DMS153 (cell line): ENCODE measurements at places on chromosomes 7 and 10.

- DNase-seq: no peak
These were observed 73.5 kb downstream of the VOPP1 start for GRCh38 chr7:55498770-55499169.

DNA sequence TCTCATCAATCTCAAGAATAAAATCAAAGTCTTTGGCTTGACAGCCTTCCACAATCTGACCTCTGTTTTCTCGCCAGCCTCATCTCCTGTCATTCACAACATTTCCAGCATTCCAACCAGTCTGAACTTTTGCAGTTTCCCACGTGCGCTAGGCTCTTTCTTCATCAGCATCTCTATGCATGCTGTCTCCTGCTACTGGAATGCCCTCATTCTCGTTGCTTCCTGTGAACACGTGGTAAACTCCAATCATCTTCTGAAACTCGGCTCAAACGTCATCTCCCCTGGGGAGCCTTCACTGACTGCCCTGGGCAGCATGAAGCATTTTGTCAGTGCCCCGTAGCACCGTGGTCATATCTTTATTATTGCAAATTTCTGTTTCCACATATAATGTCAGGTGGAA, 12.2 kb upstream of the RSBN1L start:
- no peak for DNase-seq

DNA sequence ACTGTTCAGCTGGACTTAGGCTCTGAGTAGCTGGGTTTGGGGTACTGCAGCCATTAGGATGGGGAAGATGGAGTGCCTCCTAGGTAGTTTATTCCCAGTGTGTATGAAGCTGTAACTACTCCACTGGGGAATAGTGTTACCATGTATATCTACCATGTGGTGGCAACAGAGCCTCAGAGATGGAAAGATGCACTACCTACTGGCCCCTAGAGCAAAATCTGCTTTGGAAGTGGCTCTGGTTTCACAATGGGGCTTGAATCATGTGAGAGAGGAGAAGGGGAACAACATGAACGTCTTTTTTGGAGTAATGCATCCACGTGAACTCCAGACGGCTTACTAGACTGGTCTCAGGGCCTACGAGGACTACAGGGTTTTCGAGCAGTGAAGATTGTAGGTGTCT, 167.3 kb downstream of the CALCR start:
- no peak for DNase-seq

DNA sequence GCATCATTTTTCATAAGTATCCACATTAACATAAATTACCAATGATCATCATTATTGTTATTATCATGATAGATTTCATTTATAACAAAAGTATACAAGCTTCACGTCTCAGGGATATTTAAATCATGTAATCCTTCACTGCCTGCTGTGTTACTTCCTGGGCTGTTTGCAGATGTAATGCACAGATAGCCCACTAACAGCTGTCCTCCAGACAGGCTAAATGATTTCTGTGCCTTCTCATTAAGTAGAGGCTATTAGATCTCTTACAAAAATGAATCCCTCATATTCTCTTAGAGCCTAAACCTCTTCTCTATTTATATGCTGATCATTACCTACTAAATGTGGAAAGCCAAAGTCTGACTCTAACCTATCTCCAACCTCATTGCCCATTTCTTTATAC, 9.3 kb downstream of the PCLO start:
- no peak for DNase-seq

- DNase-seq: peak; percentile 98
These were observed 40.5 kb upstream of the PRKAR1B start for GRCh38 chr7:767580-767940.

DNA sequence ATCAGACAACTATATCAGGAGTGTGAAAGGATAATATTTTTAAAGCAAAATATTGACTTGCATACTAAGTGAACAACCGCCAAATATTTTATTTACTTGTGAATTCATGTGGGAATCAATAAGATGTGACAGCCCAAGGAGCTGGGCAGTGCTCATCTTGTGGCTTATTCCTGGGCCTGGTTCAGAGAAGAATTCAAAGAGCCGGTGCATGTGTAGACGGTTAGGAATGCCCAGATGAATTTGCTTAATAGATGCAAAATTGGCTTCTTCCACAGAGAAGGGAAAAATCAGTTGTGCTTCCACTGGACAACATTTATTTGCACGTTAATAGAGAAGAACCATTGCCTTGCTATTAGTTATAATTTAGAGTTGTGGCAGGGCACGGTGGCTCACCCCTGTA, 4.4 kb downstream of the MYL7 start:
- DNase-seq: no peak

DNA sequence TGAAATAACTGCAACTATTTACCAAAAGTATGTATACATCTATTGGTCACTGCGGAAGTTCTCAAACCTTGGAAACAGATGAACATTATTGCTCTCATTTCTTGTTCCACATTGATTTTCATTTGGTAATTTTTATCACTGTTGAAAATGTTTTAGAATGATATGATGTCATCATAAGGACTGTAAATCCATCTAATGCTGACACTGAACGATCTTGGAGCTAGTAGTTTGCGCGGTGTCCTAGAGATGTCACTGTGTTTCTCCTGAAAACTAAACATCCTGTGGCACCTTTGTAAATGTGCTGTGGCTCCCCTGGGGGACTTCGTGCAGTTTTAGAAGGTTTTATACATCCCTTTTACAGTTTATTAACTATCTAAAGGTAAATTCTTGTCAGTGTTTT, 73.5 kb downstream of the DNAJB9 start:
- DNase-seq: no peak

GRCh38 chr10:18312374-18313139, 172.3 kb downstream of the CACNB2 start:
- peak; percentile 36 for DNase-seq

DNA sequence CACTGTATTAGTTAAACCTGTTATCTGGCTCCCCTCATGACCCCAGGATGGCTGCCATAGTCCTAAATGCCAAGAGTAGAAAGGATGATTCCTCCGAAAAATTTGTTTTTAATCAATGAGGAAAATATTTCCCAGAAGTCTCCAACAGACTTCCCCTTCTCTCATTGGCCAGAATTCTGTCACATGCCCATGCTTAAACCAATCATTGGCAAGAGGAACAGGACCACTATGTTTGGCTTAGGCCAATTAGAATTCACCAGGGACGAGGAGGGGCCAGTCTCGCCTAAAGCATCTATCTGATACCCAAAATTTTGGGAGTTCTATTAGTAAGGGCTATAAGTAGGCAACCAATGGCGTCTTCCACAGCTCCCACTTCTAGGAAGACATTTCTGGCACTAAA, 71.2 kb upstream of the IL6 start:
- no peak for DNase-seq

- DNase-seq: peak; percentile 5
These were observed 22.3 kb downstream of the IMPDH1 start for GRCh38 chr7:128387216-128388144.

- DNase-seq: peak; percentile 3
These were observed 60.2 kb upstream of the PHF14 start for GRCh38 chr7:10913457-10913856.

- DNase-seq: no peak
These were observed 29.6 kb downstream of the ANKRD16 start for GRCh38 chr10:5860066-5860465.

DNA sequence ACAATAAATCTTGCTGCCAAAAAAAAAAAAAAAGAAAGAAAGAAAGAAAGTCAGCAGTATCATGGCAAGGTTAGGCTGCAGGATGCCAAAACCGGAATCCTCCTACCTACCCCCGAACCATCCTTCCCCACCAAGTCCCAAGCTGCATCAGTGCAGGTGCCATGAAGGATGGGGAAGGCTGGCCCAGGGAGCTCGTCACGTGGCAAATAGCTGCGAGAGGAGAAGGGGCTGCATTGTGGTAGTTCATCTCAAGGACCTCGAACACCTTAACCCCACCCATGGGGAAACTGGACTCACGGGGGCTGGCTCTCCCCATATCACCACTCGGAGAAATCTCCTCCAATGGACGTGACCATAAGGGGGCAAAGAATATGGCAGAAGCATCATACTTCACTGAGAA, 86.2 kb downstream of the TACC2 start:
- DNase-seq: no peak

- no peak for DNase-seq
These were observed 40.6 kb upstream of the ABCA13 start for GRCh38 chr7:48130658-48131108.

DNA sequence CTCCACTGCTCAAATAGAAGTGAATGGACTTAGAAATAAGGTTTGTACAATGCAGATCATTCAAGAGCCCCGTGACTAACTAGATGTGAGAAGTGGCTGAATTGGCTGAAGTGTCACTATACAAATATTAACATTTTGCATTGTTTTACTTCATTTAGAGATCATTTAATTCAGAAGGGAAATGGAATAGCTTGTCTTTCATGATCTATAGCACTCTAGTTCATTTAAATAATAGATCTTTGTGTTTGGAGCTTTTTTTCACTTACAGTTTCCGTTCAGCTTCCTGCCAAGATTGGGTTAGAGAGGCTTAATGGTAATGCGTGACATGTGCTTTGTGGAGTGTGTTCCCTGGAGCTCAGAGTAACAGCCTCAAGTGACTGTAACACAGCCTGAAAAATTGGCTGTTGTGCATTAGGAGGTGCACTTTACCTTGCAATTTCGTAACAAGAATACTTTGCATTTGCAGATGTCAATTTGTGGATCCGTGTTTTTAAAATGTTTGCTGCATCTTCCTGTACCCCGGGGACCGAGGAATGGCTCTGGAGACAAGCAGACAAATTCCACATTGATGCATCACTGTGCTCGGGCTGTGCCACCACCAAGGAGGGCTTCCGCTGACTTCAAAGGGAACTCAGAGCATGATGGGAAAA, 170.3 kb downstream of the NRP1 start:
- DNase-seq: peak; percentile 29

DNA sequence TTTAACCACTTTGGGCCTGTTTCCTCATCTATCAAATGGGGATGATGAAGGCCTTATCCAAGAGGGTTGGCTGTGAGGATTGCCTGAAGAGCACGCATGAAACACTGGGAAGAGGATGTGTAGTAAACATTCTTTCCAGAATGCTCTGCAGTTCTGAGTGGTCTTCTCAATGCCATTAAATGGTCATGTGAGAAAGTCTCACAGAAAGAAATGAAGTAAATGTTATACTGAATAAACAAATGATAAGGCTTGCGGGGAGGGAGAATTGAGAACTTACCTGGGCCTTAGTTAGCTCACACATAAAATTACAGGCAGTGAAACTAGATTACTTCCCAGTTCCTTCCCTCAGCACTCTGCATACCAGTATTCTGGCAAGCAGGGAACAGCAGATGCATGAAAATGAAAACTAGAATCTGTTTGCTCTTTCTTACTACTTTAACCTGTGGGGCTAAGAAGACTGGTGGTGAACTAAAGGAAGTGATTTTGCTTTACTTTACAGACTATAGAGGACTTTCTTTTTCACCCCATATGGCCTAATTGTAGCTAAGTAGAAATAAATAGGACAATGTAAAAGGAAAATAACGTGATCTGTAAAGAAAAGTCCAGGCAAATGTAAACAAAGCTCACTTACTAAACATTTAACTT, 135.3 kb upstream of the CCDC6 start:
- DNase-seq: no peak

DNA sequence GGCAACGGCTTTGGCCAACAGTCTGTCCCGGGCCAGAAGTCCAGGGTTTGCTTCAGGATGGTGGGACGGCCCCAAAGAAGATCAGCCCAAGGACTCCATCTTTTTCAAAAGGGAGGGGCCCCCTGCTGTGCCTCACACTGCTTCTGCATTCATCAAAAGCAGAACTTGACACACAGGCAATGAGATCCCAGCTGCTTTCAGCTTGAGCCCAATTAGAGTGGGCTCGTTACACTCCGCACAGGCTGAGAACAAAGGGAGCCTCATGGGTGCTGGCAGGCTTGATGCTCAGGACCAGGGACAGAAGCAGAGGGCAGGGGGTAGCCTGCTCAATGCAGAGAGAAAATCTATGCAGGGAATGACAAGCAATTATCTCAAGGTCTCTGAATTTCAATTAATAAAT, 45.5 kb downstream of the VOPP1 start:
- no peak for DNase-seq

DNA sequence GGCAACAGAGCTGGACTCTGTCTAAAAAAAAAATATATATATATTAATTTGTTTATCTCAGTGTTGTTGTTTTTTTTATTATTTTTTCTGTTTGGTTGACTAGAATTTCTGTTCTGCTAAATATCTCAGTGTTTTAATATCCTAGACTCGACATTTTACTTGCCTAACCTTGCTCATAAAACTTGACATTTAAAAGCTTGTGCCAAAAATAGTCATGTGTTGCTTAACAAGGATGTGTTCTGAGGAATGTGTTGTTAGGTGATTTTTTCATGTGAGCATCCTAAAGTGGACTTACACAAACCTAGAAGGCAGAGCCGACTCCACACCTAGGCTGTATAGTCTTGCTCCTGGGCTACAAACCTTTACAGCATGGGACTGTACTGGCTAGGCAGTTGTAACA, 23.1 kb downstream of the NRBF2 start:
- no peak for DNase-seq

- DNase-seq: no peak
These were observed 87.9 kb upstream of the IKZF1 start for GRCh38 chr7:50216626-50217025.

- DNase-seq: peak; percentile 2
These were observed 1096.9 kb upstream of the POT1 start for GRCh38 chr7:126026421-126027088.

- no peak for DNase-seq
These were observed 93.8 kb downstream of the GLRX3 start for GRCh38 chr10:130230036-130230435.

GRCh38 chr10:63921908-63922467, 400.8 kb downstream of the REEP3 start:
- DNase-seq: no peak

GRCh38 chr10:33333260-33334101, 986 bp downstream of the NRP1 start:
- no peak for DNase-seq

DNA sequence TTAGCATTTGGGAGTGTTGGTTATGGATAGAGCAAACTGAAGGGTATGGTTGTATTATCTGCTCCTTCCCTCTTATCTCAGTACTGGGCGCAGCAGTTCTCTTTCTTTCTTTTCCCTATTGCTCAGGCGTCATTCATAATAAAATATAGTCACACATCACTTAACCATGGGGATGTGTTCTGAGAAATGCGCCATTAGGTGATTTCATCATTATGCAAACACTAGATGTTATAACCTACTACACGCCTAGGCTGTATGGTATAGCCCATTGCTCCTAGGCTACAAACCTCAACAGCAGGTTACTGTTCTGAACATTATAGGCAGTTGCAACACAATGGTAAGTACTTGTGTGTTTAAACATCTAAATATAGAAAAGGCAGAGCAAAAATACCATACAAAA, 401.7 kb downstream of the EXOC4 start:
- DNase-seq: no peak
